ENCODE measurements at places on chromosomes 5 and 9.

DNA sequence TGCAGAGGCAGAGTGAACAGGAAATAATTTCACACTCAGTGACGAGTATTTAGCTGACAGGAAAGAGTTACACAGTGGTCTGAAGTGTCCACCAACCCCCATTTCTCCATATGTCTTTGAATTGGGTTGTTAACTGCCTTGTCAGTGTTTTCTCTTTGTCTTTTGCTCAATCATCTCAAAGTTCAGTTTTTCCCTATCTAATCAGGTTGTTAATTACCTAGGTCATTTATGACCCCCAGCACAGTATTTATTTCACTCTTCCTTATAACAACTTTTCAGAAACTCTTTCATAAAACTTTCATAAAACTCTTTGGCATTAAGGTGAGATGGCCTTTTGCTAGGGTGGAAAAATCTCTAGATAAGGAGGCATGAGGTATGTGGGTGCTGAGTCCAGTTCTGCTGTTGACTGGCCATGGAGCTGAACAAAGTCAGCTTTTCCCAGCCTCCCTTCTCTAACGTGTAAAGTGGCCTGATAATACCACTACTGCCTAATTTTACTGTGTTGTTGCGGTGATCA is 5.2 kb upstream of the ALDOB start:
- DNase-seq, result no peak

GRCh38 chr5:123610209-123610608 is 98.2 kb downstream of the CSNK1G3 start:
- no peak for DNase-seq

GRCh38 chr9:120736881-120737280 is 22.6 kb upstream of the MEGF9 start:
- DNase-seq, result no peak

- DNase-seq, result no peak
Measured at GRCh38 chr5:150176745-150177477, 10.3 kb downstream of the CDX1 start.

DNA sequence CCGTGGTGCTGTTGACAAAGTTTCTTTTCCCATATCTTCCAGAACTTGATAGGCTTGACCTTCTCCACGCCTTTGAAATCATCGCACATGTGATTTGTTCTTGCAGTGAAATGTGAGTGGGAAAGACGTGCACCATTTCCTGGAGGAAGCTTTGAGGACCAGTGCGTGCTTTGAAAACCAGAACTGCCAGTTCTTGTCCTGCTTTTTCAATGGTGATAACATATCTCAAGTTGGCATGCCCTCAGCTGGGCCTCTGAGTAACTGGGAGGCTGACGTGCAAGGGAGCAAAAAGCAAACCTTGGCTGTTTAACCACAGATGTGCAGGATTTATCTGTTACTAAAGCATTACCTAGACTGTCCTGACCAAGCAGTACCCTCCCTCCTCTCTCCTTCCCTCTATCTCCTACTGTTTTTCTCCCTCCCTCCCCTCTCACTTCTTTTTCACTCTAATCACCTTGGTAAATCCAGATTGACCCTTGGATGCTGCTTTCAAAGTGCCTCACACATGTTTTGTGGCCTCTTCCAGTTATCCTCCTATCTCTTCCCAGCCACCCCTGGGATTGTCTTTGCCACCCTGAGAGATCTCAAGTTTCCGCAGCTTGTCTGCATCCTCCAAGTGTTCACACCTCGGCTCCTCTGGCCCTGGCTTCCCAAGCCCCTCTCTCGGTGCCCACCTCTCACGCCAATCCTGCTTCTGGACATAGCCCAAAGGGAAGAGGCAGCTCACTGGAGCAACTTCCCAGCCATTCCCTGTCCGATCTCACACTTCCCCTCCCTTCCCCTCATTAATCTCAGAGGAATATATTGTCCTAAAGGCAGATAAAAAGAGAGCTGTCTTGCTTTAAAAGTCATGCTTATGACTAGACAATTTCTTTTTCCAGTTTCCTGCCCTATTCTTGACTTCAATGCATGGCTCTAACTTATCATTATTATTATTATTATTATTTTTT is 198.3 kb downstream of the ERCC6L2 start:
- DNase-seq, result no peak

- DNase-seq, result no peak
Measured at GRCh38 chr5:157941616-157942015, 82.7 kb upstream of the CLINT1 start.

- no peak for DNase-seq
Measured at GRCh38 chr9:13603921-13604320, 324.4 kb upstream of the MPDZ start.

- no peak for DNase-seq
Measured at GRCh38 chr9:34124099-34124498, 2.4 kb downstream of the DCAF12 start.
